ENCODE measurements at places on chromosomes 12 and 14.

- no peak for DNase-seq
Observed at GRCh38 chr12:45939759-45940158, 50.6 kb downstream of the SCAF11 start.

- DNase-seq: no peak
Observed at GRCh38 chr14:44567997-44568396, 60.9 kb upstream of the FSCB start.

DNA sequence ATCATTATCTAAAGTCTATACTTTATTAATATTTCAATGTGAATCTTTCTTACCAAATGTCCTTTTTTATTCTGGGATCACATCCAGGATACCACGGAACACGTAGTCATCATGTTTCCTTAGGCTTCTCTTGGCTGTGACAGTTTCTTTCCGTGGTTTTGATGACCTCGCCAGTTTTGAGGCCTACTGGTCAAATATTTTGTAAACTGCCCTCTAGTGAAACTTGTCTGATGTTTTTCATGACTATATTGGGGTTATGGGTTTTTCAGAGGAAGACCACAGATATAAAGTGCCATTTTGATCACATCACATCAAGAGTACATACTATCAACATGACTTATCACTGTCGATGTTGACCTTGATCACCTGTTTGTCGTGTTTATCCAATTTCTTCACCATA lies 14.1 kb upstream of the SERPINA6 start:
- DNase-seq: no peak

DNA sequence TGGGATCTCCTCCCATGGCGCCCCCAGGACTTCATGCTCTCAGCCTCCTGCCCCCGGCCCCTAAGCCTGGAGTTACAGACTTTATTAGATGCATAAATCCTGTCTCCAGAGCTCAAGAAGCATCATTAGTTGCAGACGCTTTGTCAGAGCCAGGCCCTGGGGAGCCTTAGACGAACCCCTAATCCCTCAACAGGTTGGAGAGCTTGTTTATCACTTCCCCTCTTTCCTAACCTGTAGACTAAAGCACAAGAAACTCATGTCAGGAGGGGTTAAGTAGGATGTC lies 260 bp upstream of the NPFF start:
- DNase-seq: no peak

GRCh38 chr12:50042693-50043092 lies 14.7 kb upstream of the ASIC1 start:
- no peak for DNase-seq

GRCh38 chr12:49543914-49544815 lies 5.3 kb downstream of the KCNH3 start:
- DNase-seq: no peak

- no peak for DNase-seq
Observed at GRCh38 chr14:91119556-91120311, 5.9 kb downstream of the DGLUCY start.

- no peak for DNase-seq
Observed at GRCh38 chr14:29857551-29857950, 70.1 kb downstream of the PRKD1 start.

DNA sequence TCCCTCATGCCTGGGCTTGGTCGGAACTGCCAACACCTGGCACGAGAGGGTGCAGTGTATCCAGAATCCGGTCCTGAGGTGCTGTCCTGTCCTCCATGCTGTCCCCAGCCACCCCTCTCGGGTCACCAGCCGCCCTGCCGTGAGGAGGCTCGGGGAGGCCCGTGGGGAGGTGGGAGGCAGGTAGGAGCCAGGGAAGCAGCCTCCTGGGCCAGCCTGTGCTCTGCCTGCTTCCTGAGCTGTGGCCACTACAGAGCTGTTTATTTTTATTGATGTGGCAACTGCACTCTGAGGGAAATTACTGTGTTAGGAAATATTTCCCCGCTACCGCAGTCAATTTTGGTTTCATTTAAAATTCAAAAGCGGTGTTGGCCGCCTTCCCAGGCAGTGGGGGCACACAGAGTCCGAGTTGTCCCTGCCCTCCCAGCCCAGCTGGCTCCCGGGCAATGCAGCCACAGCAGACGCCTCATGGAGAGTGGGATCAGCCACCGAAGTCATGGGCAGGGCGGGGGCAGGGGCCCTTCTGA lies 18.3 kb downstream of the NOC4L start:
- no peak for DNase-seq

DNA sequence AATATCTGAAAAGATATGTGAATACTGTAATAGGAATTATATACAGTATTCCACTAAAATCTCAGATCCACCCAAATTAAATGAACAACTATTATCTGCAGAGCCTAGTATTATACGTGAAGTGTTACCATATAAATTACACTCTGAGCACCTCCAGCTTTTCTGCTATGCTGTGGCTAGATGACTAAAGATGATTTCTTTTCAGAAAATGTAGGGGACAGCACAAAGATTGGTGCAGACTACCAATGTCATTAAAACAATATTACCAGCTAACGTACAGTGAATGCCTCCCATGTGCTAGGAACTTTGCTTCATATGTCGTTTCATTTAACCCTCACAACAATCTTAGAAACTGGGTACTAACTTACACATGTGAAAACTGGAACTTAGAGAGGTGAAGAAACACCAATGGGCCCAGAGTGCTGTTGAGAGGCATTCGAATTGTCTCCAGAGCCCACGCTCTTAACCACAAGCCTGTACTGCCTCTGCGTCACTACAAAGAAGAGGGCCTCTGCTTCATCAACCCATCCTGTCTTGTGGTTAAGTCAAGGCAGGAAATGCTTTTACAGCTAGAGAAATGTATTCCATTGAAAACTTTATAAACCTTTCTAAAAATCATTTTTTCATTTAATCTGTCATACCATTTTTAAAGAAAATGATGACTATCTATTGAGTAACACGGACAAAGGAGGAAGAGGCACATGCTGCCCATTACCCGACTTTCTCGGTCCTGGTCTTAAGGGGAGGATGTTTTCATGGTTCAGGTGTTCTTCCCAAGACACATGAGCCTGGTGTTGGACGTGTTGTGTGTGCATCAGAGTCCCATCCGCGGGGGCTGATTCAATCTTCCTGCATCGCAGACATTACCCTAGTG lies 1.3 kb downstream of the GPR65 start:
- DNase-seq: peak; percentile 66

DNA sequence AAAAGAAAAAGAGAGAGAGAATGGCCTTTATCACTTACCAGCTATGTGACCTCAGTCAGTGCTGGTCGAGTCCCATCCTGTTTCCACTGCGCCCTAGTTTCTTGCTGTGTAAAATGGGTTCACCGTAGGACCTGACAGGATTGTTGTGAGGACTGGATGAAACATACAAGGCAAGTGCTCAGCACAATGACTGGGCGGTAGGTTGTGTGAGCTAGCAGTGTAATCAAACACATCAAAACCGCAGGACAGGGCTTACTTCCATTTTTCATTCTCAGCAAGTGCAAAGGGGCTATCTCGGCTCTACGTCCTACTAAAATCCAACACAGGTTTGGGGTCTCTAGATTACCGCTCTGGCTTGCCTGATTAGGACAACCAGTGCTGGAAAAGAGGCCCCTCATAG lies 36.4 kb upstream of the ATXN2 start:
- DNase-seq: no peak

- no peak for DNase-seq
Observed at GRCh38 chr14:91376547-91377477, 40.8 kb downstream of the CCDC88C start.

- DNase-seq: no peak
Observed at GRCh38 chr12:47767216-47767724, 5.8 kb upstream of the SLC48A1 start.

DNA sequence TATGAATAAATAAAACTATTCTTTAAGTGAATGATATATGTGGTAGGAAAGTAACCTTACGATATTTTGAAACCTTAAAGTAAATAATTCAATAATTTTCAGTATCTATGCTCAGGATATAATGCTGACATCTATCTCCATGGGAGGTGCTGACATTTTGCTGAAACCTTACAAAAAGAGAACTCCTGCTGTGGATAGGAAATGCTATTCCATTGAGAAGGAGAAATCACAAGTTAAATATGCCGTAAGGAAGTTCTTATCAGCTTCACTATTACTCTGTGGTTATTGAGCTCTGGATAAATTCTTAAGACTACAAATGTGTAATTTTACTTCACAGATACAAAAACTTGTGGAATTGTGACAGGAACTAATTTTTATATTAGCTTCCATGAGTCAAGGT lies 722.1 kb downstream of the TMTC2 start:
- no peak for DNase-seq

- DNase-seq: no peak
Observed at GRCh38 chr12:29961231-29961630, 177.5 kb upstream of the TMTC1 start.

DNA sequence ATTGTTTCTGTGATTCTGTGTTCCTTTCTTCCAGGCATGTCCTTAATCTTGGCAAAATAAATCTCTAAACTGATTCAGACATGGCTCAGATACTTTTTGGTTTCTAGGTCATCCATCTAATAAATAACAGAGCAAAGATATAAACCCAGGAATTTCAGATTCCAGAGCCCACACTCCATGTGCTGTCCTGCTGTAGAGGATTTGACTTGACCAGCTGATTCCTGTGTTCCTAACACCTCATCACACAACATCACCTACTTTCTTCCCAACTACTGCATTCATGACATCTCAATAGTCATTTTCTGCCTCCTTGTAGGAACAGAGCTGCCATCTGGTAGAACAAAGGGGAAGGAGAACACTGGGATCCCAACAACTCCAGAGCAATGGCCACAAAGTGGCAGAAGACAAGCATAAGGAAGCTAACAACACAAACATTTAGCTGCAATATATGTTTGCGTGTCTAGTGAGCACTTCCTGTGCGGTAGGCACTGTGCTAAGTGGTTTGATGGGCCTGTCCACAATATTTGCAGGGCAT lies 91.9 kb upstream of the OVCH1 start:
- DNase-seq: no peak

- DNase-seq: no peak
Observed at GRCh38 chr14:76718306-76719040, 42.8 kb upstream of the VASH1 start.

DNA sequence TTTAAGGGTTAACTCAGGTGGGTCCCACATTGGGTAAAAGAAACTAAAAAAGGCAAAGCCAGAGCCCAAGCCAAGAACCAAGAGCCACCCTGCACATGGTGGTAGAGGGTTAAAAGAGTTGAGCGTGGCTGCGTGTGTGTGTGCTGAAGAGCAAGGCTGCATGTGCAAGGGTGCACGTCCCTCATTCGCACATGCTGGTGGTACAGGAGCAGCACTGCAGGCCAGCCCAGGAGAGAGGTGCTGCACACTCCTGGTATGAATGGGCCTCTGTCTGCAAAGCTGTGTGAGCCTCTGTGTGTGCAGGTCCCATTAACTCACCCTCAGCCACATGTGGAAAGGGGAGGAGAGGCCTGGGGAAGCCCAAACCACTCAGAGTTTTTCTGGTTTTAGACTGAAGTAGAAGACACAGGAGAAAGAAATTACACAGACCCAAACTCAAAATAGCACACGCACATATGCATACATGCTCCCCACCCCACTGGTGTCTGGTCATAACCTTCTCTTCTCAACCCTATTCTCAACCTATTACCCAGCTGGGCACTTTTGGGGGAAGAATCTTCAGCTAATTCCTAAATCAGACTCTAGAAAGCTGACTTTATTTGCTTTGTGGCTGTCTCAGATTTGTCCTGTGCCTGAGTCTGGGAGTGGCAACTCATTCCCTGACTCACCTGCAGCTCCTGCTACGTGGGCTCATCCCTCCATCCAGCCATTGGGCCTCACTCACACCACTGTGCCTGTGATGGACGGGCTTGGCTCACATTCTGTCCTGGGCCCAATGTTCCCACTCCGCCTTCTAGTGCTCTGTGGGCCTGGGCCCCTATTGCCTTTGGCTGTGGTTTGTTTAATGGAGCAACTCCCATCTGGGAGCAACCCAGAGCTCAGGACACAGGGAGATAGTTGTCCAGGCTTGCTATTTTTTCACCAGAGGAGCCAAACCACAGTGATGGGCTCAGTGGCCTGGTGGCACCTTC lies 30.8 kb upstream of the COL2A1 start:
- DNase-seq: no peak

DNA sequence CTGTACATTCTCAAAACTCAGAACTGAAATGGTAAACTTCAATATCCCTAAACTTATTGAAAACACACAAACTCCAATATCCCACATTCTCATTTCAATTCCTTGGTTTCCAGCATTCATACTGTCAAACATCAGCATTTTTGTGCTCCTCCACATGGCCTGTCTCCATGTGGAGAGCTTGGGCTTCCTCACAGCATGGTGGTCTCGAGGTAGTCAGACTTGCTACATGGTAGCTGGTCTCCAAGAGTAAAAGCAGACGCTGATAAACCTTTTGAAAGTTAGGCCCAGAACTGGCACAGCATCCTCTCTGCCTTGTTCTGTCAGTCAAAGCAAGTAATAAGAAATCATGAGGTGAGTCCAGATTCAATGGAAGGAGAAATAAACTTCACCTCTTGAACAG lies 70.5 kb downstream of the VCPKMT start:
- DNase-seq: no peak
